RWPE1 (cell line): ENCODE measurements at places on chromosomes 2 and 18.
A peak's percentile ranks its signal among the peaks of the same experiment; 100 is the strongest.

DNA sequence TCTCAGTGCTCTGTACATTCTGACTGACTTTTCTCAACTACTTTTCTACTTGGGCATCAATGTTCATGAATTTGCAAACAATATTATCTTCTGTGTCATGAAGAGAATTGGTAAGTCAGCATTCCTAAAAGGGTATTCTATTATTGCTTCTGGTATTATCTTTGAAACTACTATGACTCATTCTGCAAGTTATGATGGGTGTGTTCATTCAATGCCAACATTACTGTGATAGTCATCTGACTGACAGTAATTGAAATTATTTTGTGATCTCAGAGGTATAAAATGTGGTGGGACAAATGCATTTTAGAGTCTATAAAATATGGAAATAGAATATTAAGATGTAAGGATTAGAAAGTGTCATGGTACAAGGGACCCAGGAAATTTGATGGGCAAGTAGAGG is 736.0 kb upstream of the CELF4 start:
- DNase-seq: peak; percentile 2

DNA sequence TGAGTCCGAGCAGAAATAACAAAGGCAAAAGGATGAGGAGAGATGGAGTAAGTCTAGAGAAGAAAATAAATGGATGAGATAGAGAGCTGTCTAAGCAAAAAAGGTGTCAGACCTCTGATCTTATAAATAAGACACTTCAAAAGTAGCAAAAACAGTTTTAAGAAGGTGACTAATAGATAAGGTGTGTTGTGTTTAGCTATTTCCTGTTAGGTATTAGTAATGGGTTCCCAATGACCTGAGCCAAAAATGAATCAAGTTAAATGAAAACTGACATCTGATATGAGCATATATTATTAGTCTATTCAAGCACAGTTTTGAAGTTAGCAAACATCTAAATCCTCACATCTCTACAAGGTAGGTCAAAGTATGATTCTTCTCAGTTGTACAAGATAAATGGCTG is 10.6 kb downstream of the SUPT7L start:
- no peak for DNase-seq

DNA sequence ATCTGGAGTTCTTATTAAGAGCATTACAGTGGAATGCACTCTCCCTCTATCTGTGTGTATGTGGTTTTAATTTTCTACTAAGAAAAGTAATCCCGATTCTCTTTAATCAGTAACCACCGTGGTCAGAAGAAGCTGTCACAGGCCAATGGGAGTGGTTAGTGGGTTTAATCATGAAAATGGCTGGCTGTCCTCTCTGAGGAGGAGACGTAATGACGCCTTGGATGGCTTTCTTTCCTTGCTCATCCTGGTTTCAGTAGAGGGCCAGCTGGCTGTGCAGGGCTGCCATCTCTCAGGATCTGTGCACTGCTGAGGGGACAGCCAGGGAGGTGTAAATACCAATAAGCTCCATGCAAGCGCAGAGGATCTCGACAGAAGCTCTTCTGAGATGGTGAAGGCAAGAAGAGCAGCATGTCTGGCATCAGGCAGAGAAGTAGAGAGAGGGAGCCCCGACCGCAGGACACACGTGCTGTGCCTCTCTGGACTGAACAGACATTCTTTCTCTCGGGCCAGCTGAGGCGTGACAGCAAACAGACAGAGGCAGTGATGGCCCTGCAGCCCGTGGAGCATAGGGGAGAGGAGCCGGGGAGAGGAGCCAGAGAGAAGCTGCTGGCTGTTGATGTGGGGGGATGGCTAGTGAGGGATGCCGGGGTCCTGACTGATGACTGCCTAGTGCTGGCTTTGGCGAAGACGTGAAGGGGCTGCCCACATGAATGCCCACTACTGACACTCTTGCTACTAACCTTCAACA is 65.1 kb upstream of the DAPL1 start:
- DNase-seq: no peak

GRCh38 chr2:134502104-134502503 is 216.7 kb downstream of the TMEM163 start:
- DNase-seq: no peak

DNA sequence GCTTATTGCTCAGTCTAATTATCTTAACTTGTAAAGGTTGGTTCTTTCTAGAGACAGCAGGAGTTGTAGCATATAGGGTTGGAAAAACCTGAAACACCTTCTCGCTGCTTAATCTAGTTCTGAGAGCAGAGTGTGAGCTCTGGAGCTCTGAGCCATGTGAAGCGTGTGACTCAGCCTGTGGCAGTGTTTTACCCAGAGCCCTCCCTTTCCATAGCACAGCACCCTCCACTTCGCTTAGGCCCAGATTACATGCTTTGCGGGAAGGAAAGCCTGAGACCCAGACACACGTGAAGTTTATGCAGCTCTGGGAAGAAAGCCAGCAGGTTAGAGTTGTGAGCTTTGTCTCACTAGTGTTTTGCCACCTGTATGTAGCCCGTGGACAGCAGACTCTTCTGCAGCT is 74.5 kb downstream of the INPP4A start:
- DNase-seq: no peak
